ENCODE measurements at places on chromosomes 11 and 22. TPM values are rescaled to one million over a fixed set of nuclear protein-coding genes. Genes with fewer than 3 reads are reported as not detected.

DNA sequence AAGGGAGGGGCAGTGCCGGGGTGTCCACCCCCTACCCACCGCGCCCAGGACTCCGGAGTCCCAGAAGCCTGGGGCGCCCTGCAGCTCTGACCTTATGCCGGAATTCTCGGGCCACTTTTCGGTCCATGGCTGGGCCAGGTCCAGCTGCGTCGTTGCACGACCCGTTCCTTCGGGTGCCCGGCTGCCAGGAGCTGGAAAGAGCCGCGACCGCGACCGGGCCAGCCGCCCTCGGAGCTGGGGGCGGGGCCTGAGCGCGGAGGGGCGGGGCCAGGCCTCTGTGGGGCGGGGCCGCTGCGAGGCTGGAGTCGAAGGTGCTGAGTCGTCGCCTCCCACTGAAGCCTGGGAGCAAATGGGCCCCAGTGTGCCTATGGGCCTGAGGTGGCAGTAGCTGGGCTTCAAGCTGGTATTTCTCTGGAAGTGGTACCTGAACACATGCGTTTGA lies at the start of gene USH1C:
Gene USH1C (minus strand): TSS at position 236 of the 442 bp plus-strand sequence. CDS start 109 bp downstream, at position 127.
- DNase-seq = no peak

CXCR5 gene
- total RNA-seq = 3.1 TPM

DNA sequence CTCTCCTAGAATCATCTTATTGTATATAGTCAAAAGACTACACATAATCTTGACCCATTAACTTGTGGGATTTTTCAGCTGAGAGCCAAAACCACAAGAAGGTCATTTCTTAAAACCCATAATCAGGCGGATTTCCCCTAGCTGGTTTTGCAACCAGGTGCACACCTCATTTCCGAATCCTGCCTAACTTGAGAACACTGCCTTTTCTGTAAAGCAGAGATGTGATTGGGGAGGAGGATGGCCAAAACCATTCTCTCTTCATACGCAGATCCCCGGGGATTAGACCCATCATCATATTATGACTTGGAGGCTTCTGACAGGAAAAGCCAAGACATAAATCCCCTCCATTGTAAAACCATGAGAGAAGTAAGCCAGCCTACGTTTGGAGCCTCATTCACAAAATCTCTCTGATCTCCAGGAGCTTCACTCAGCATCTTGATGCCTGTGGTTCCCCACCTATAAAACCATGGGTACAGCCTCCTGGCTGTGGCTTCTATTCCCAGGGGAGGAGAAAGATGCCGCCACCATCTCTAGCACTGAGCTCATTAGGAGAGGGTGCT lies 191.3 kb downstream of the KIF18A start:
- DNase-seq = no peak

GRCh38 chr22:24965822-24966626 lies 13.5 kb downstream of the KIAA1671 start:
- no peak for DNase-seq

SF3B2 gene
- 227 TPM for total RNA-seq

MIAT gene
- 12.6 TPM for total RNA-seq

DNA sequence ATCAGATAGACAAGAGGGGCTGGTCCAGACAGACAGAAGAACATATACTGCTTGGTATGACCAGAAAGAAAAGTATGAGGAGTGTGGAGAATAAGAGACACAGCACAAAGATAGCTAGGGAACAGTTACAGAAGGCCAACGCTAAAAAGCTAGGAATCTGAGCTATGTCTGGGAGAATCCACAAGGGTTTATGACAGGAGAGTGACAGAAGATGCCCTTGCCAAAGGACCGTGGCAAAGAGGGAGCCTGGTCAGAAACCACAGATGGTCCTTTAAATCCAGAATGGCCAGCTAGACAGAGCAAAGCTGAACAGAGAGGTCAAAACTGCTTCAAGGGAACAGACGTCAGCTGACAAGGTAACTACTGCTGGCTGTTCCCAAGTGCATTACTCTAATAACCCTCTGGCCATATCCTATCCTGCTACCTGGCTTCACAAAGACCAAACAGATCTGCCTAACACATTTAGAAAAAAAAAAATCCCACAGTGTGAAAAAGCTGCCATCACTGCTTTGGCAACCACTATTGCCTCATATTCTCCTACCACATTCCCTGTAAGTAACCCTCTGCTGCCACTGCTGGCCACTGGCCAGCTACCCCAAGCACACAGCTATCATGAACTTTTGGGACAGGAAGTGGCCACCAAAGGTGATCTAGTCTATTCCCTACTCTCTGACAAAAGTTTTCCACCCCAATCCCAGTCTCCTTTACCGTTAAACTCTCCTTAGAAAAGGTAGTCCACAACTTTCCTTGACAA lies 7.3 kb downstream of the SERGEF start:
- no peak for DNase-seq

DNA sequence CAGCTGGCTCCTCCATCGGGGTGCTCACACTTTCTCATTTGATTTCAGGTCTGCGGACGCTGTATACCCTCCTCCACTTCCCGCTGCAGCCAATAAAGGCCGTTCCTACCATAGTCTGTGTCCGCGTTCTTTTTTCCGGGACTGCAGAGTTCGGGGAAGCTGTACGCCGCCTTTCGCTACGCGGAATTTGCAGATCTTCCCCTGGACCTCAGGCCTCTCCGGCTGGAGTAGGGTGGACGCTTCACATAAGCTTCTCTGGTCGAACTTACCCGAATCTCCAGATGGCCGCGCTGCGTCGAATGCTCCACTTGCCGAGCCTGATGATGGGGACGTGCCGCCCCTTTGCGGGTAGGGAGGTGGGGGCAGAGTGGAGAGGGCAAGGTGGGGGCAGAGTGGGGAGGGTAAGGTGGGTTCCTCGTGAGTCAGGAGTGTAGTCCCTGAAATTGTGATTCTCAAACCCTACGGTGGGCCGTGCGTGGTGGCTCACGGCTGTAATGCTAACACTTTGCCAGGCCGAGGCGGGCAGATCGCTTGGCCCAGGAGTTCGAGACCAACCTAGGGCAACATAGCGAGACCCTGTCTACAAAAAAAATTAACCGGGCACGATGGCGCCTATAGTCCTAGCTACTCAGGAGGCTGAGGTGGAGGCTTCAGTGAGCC lies 617 bp downstream of the CSKMT start:
- no peak for DNase-seq

GRCh38 chr11:117765068-117765467 lies 31.9 kb downstream of the DSCAML1 start:
- no peak for DNase-seq

- no peak for DNase-seq
Measured at GRCh38 chr11:17528181-17528691, 16.0 kb downstream of the USH1C start.

OR6A2 gene
- not detected for total RNA-seq

RIC3 gene
- total RNA-seq = 1.4 TPM

GRCh38 chr11:104365676-104366075 lies 201.7 kb upstream of the PDGFD start:
- DNase-seq = no peak

DNA sequence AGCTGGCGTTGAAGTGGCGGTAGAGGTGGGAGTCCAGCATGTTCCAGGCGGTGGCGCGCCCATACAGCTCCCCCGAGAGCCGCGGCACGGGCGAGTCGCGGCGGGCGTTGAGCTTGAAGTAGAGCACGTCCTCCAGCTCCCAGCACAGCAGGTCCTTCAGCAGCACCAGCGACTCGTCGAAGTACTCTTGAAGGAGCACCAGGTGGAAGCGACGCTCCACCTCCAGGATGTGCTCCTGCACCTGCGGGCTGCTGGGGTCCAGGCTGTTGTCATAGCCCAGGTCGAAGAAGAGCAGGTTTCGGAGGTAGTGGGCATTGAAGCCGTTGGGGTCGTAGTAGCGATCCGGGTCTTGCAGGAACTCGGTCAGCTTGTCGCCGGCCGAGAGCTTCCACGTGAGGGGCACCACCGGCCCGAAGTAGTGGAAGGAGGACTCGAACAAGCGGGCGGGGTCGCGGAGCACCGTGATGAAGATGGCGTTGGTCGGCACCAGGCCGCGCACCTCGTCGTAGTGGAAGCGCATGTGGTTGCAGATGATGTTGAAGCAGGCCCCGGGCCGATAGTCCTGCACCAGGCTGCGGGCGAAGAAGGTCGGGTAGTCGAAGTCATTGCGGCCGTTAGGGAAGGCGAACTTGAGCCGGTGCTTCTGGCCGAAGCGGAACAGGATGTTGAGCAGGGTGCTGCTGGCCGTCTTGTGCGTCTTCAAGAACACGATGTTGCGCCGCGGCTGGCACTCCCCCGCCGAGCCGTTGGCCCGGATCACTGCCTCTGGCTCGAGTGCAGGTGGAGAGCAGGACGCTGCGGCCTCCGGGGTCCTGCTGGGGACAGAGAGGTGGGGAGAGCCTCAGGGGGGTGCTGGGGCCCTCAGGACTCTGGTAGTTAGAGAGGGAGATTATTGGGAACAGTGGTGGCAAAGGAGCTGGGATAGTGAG lies 9.0 kb upstream of the SEC14L6 start:
- no peak for DNase-seq

- DNase-seq = no peak
Measured at GRCh38 chr11:1942558-1943260, 4.4 kb upstream of the MRPL23 start.

DNA sequence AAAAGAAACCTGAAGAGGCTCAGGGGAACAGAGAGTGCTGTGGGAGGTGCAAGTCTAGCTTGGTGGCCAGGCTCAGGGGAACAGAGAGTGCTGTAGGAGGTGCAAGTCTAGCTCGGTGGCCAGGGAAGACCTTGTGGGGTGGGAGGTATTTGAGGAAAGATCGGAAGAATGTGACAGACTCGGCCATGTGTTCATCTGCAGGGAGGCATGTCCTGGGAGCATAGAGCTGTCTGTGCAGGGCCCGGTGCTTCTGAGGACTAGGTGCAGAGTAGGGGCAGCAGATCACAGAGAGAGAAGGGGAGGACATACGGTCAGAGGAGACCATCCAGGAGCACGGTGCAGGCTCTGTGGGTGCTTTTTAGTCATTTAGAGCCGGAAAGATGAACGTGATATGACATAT lies 10.8 kb downstream of the IFITM10 start:
- DNase-seq = no peak

LARGE2 gene
- total RNA-seq = 2.0 TPM

DNA sequence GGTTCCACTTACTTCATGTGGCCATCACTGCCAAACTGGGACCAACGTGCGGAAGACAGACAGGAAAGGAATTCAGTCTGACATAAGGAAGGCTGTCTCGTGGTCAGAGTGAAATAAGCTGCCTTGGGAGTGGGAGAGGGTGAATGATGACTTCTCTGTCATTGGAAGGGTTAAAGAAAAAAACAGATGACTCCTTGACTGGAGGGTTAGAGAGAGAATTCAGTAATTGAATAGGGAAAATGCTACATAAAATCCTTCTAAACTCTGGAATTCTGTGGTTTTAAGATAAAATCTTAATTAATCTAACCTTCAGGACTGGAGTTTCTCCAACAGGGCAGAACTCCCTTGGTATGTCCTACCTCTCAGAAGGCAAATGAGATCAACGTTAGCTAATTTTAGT lies 33.8 kb downstream of the RAB30 start:
- DNase-seq = no peak

DNA sequence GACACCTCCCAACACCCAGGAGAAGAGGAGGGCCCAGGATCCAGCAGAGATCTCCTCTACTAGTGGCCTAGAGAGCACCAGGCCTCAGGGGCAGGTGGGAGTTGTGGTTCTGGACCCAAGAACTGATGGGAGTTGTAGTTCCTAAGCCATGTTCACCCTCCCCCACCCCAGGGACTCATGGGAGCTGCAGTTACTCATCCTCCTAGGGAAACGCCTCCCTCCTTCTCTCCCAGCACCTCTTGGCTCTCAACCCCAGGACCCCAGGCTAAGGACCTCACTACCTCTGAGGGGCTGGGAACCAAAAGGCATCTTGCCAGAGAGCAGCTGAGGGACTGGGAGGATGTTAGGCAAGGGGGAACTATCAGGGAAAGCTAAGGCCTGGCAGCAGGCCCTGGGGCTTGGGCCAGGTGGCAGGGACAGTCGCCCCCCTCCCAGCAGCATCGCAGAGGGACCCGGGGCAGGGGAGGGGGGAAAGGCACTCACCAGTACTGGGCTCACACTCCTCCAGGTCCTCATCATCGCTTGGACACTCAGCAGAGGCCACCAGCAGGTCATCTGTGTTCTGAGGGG lies 28.9 kb downstream of the SLC22A12 start:
- no peak for DNase-seq

DNA sequence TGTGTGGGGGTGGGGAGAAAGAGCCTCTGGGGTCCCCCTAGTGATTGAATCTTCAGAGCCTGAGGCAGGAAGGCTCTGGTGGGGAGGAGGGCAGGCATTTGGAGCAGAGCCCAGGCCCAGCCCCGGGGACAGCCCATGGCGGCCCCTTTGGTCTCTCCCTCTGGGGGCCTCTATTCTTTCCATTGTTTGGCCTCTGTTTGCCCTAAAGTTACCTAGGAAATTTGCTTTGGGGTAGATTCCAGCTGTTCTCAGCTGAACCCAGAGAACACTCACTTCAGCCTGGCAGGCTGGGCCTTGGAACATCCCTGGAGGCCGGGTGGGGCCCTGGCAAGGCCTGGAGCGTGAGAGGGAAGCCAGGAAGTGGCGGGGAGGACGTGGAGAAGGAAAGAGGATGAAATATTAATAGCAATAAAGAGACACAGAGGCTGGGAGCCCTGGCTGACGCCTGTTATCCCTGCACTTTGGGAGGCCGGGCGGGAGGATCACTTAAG lies 22.9 kb upstream of the A4GALT start:
- DNase-seq = no peak

GRCh38 chr11:126214841-126215240 lies 3.3 kb downstream of the FAM118B start:
- no peak for DNase-seq

- no peak for DNase-seq
Measured at GRCh38 chr11:12480401-12480800, 103.0 kb downstream of the PARVA start.

DNA sequence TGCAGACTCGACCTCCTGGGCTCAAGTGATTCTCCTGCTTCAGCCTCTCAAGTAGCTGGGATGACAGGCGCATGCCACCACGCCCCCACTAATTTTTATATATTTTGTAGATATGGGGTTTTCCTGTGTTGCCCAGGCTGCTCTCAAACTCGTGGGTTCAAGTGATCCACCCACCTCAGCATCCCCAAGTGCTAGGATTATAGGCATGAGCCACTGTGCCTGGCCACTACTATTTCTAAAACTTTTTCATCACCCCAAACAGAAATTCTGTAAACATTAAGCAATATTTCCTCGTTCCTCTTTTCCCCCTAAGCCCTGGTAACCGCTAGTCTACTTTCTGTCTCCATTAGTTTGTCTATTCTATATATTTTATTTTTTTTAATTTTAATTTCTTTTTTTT lies 9.0 kb upstream of the ATG16L2 start:
- no peak for DNase-seq

DNA sequence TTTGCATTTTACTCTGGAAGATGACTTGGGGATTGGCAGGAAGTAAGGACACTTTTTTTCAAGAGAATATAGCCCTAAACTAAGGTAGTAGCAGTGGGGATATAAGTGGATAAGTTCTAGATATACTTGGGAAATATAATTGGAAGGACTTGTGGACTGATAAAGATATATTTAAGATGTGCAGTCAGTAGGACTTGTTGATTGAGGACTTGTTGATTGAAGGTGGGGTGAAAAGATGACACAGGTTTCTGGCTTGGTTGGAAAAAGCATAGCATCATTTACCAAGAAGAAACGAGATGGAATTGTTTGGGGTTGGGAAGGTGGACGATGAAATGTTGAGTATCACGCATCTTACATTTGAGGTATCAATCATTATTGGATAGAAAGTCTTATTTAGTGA lies 1.5 kb upstream of the TAF10 start:
- no peak for DNase-seq

SBF2 gene
- 20.4 TPM for total RNA-seq
